ENCODE measurements at places on chromosomes 11 and 22.

DNA sequence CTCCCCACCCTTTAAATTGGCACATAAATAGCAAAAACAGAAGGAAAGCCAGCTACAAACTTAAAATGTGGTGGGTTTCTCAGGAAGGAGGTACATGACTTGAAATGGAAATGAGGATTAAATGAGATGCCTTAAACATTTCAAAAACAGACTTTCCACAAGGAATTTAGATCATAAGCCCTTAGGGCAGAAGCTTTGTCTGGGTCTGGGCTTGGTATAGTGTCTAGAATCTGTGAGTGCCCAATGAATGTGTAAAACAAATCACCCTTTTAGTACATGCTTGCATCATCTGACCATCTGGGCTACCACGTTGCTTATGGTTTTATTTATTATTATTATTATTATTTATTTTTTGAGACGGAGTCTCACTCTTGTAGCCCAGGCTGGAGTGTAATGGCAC lies 37.1 kb upstream of the CREB3L1 start:
- no peak overlapping the region for H3K4me3 ChIP-seq
- DNase-seq = no peak
- H3K27ac ChIP-seq = 0 out of 2 replicates have a peak overlapping the region, but pooled peaks have one; percentile 24
- peaks cover 32% of the 10 kb centered on the region for H3K27me3 ChIP-seq
- peaks cover 39% of the 10 kb centered on the region for H3K4me1 ChIP-seq

DNA sequence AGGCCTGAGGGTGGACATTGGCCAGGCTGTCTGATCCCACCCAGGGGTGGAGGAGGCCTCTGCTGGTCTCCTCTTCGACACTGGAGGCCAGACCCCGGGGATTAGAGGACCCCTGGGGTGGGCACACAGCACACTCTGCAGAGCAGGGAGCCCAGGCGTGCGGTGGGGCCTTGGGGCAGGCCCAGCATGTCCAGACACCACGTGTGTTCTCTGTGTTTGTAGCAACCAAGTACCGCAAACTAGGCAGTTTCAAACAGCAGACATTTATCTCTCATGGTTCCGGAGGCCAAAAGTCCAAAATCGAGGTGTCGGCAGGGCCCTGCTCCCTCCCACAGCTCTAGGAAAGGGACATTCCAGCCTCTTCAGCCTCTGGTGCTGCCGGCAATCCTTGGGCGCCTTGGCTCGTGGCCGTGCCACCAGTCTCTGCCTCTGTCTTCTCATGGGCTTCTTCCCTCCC lies 1.5 kb downstream of the PANX2 start:
- no peak overlapping the region for H3K4me3 ChIP-seq
- 0 out of 2 replicates have a peak, but pooled peaks cover 7% of the 10 kb centered on the region for H3K4me1 ChIP-seq
- H3K36me3 ChIP-seq = no peaks in the 10 kb centered on the region
- no peak for DNase-seq
- peaks cover 24% of the 10 kb centered on the region for H3K27me3 ChIP-seq
- H3K27ac ChIP-seq = no peak overlapping the region

GRCh38 chr11:22922672-22923071 lies 62.4 kb upstream of the CCDC179 start:
- H3K27ac ChIP-seq = no peak overlapping the region
- H3K4me1 ChIP-seq = peaks cover 7% of the 10 kb centered on the region
- no peak overlapping the region for H3K4me3 ChIP-seq
- no peaks in the 10 kb centered on the region for H3K27me3 ChIP-seq

- H3K36me3 ChIP-seq = no peaks in the 10 kb centered on the region
- H3K4me1 ChIP-seq = peaks cover 5% of the 10 kb centered on the region
- no peak overlapping the region for H3K27ac ChIP-seq
- no peak for DNase-seq
- no peaks in the 10 kb centered on the region for H3K27me3 ChIP-seq
- H3K4me3 ChIP-seq = no peak overlapping the region
Observed at GRCh38 chr11:60100516-60100915, 12.1 kb downstream of the MS4A2 start.

DNA sequence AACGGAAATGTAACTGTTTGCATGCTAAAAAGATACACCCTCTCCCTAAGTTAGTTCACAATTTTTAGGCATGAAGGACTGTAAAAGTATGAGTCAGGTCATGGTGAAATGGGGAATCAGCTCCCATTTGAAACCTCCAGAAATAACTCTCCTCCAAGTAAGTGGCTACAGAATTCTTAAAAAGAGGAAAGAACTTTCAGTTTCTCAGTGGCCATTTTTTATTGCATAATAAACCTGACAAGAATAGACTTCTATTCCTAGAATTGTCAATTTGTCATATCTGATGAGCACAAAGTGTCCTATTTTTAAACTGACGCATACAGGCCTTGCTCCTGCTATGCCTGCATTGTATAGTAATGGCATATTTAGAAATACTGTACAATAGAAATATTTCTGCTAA lies 612.2 kb downstream of the CNTN5 start:
- peaks cover 6% of the 10 kb centered on the region for H3K4me1 ChIP-seq
- no peak overlapping the region for H3K4me3 ChIP-seq
- H3K27me3 ChIP-seq = no peaks in the 10 kb centered on the region
- no peak for DNase-seq

- no peak overlapping the region for H3K4me3 ChIP-seq
- no peak overlapping the region for H3K27ac ChIP-seq
- DNase-seq = no peak
Observed at GRCh38 chr22:19070397-19071169, 51.6 kb downstream of the DGCR2 start.

DNA sequence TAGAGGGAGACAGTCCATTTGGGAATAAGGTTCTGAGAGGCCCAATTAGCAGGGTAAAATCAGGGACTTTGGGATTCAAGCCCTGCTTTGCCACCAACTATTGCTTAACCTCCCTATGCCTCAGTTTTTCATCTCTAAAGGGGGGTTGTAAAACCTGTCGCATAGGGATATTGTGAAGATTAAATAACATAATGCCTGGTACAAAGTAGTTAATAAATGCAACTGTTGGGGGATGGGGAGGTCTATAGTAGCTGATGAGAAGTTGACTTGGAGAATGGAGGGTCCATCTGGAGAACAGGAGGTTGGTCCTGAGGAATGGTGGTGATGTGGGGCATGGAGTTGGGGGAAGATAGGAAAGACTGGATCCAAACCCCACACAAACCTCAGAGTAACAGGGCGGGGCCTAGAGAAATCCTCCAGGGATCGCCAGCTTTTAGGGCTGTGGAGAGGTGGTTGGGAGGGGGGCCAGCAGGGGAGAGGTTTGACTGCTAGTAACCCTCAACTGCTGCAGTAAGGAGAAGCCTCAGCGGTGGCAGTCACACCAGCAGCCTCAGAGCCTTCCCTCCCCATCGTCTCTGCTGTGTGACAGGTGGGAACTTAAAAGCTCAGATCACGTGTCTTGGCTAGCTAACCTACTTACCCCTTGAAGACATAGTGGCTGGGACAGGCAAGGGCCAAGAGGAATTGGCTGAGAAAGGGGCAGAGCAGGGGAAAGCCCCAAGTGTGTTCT lies 1.1 kb upstream of the ABCG4 start:
- H3K4me1 ChIP-seq = peaks cover 15% of the 10 kb centered on the region
- peak; percentile 66 for DNase-seq
- no peak overlapping the region for H3K27ac ChIP-seq
- H3K36me3 ChIP-seq = no peaks in the 10 kb centered on the region
- H3K4me3 ChIP-seq = peak overlapping the region; percentile 84

DNA sequence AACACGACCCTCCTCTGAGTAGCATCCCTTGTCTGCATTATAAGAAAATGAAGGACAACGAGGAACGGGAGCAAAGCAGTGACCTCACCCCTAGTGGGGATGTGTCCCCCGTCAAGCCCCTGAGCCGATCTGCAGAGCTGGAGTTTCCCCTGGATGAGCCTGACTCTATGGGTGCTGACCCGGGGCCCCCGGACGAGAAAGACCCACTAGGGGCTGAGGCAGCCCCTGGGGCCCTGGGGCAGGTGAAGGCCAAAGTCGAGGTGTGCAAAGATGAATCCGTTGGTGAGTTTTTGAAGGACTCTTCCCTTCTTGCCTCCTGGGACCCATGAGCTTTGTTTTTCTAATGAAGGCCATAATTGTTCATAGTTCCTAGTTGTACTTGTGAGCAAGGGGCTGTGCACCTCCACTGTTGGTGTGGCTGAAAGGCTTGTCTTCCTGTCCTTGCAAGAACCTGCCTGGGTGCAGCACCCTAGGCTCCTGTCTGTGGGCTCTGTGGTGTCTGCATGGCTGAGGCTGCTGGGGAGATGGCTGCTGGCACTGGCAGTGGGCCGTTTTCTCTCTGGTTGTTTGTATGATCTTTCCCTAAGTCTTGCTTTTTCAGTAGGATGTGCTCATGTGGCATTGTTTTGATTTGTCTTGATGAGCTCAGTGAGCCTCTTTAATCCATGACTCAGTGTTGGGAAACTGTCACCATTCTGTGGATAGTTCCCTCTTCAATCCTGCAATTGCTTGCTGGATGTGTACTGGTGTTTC lies 10.1 kb downstream of the DGCR8 start:
- peaks cover 3% of the 10 kb centered on the region for H3K4me1 ChIP-seq
- H3K36me3 ChIP-seq = peaks cover 46% of the 10 kb centered on the region
- no peak for DNase-seq
- no peak overlapping the region for H3K4me3 ChIP-seq
- no peaks in the 10 kb centered on the region for H3K27me3 ChIP-seq

All from GM23338 (cell line).